Endothelial cell of umbilical vein (primary cell): ENCODE measurements at places on chromosomes 6 and 20. TPM values are rescaled to one million over a fixed set of nuclear protein-coding genes. Genes with fewer than 3 reads are reported as not detected.

SAMD3 gene
- not detected in 2 replicates for polyA plus RNA-seq

PROKR2 gene
- not detected in 2 replicates for polyA plus RNA-seq

LTB gene
- polyA plus RNA-seq, result 1.8 and 2.1 TPM in 2 replicates

MMP24 gene
- 0.48 and 0.54 TPM in 2 replicates for polyA plus RNA-seq

PCK1 gene
- not detected in 2 replicates for polyA plus RNA-seq

MLIP gene
- 3.2 and 4.1 TPM in 2 replicates for polyA plus RNA-seq

DNA sequence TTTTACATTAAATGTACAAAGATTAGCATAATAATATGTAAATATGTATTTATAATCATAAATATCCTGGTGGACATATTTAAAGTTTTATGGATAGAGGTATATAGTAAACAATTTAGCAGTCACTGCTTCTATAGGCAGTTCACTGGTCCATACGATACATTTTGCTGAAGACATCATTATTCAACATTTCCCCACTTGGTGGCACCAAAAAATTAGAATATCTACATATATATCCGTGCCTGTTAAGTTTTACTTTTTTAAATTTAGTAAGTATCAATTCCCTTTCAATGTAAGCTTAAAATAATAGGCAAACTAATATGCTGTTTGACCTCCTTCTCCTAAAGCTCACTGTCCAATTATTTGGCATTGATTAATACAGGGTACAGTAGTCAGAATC lies 64.2 kb downstream of the LMBRD1 start:
- H3K27ac ChIP-seq, result no peak overlapping the region
- no peaks in the 10 kb centered on the region for H3K4me1 ChIP-seq

- peaks cover 37% of the 10 kb centered on the region for H3K4me1 ChIP-seq
- no peak overlapping the region for H3K27ac ChIP-seq
- peaks cover 38% of the 10 kb centered on the region for H3K36me3 ChIP-seq
- no peak overlapping the region for H3K4me3 ChIP-seq
- DNase-seq, result no peak
These were observed 34.6 kb downstream of the JAG1 start for GRCh38 chr20:10639077-10639736.

DNA sequence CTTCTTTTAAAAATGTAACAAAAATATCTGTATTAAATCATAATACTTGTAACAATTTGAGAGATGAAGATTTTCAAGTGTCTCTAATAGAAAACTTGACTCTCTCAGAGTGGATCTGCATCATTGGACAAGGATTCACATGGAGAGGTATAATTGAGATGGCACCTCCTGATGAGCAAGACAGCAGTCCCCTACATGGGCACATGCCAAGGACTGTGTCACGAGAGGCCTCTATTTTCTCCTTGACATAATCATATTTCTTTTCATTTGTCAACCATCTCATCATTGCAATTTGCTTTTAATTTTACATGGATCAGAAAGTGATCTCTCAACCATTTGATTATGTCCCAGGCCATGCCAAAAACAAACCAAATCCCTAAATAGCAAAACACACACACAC lies 206.8 kb upstream of the THEMIS start:
- H3K4me3 ChIP-seq, result no peak overlapping the region
- H3K27ac ChIP-seq, result no peak overlapping the region

- H3K27me3 ChIP-seq, result no peaks in the 10 kb centered on the region
- H3K4me3 ChIP-seq, result no peak overlapping the region
- no peaks in the 10 kb centered on the region for H3K4me1 ChIP-seq
- H3K36me3 ChIP-seq, result no peaks in the 10 kb centered on the region
- H3K27ac ChIP-seq, result no peak overlapping the region
- DNase-seq, result no peak
These were observed 4.6 kb upstream of the GJB7 start for GRCh38 chr6:87333591-87334181.

DNA sequence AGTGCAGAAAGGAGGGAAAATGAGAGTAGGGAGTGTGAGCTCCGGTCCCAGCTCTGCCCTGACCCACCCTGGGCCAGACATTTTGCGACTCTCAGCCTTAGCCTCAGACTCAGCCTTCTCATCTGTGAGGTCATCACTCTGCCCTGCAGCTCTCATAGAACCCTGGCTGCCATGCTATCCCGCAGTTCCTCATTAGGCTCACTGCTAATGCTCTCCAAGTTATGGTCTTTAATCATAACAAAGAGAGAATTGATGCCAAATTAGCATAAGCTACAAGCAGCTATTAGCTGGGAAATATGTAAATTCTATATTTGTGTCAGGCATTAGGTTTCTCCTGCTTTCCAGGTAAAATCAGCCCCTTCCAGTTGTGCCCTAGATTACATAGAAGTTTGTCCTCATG lies 46.5 kb upstream of the MLN start:
- no peak overlapping the region for H3K27ac ChIP-seq
- H3K27me3 ChIP-seq, result peaks cover 8% of the 10 kb centered on the region
- no peak for DNase-seq

GRCh38 chr6:49072146-49072545 lies 390.9 kb downstream of the MMUT start:
- no peak for DNase-seq
- H3K36me3 ChIP-seq, result no peaks in the 10 kb centered on the region
- no peaks in the 10 kb centered on the region for H3K4me1 ChIP-seq
- no peak overlapping the region for H3K4me3 ChIP-seq

- H3K4me3 ChIP-seq, result no peak overlapping the region
- no peaks in the 10 kb centered on the region for H3K4me1 ChIP-seq
- DNase-seq, result no peak
- H3K36me3 ChIP-seq, result no peaks in the 10 kb centered on the region
These were observed 41.5 kb upstream of the FAM83B start for GRCh38 chr6:54805077-54805476.
